Nephron progenitor cell (in vitro differentiated cells): ENCODE measurements at places on chromosomes 1 and 21.
A peak's percentile ranks its signal among the peaks of the same experiment; 100 is the strongest.

DNA sequence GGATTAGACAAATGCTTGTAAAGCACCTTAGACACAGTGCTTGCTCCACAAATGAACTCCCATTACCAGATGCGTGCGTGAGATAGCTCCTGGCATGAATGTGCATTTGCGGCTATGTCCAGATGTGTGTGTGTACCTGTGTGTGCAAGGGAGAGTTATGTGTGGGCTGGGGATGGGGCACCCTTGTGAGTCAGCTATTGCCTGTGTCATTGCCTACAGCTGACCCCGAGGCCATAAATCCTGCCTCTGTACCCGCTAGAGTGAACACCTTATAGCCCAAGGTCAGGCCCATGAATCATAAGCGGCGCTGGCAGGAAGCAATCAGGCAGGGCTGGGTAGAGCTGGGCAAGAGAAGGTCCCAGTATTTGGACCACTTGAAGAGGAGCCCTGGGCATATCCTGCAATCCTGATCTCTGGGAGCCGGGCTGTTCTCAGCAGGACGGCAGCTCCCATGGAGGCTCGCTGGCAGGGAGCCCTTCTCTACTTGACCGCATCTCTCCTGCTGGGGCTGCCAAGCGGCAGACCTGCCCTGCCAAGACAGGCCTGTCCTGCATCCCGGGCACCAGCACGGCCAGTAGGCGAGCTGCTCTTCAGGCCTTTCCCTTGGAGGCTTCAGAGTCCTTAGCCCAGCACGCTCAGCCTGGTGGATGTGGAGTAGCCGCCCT is 86.4 kb downstream of the TMEM53 start:
- peak; percentile 56 for DNase-seq

- DNase-seq, result no peak
Measured at GRCh38 chr1:183845681-183846080, 40.8 kb downstream of the RGL1 start.

DNA sequence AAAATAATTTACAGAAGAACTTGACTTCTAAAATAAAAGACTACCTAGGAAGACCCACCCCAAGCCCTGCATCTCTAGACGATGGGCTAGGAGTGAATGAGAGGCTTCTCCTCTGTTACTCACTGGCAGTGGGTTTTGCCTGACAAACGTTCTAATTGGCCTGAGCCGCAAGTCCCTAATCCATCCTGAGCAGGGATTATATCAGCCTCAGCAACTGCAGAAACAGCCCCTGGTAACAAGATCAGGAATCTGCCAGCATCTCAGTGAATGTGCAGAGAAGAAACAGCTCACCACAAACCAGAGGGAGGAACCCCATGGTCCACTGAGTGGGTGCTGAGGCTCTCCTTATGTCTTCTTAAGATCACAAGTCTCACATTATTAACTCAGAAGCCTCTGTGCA is 240.6 kb downstream of the BRINP2 start:
- DNase-seq, result no peak

DNA sequence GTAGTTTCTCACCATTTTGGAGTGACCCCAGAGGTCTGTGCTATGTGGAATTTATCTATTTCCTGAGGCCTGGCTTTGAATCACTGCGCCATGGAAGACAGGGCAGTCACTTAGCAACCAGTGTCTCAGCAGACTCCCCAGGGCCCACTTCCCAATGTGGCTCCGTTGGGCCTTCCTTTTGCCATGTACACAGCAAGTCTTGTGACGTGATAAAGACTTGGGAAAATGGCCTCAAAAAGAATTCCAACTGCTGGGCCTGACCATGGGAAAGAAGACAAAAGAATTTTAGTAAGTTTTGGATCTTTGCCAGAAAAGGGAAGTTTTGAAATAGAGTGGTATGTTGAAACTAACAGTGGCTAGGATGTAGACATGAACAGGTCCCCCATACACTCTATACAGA is 36.2 kb downstream of the TLR5 start:
- DNase-seq, result peak; percentile 43

DNA sequence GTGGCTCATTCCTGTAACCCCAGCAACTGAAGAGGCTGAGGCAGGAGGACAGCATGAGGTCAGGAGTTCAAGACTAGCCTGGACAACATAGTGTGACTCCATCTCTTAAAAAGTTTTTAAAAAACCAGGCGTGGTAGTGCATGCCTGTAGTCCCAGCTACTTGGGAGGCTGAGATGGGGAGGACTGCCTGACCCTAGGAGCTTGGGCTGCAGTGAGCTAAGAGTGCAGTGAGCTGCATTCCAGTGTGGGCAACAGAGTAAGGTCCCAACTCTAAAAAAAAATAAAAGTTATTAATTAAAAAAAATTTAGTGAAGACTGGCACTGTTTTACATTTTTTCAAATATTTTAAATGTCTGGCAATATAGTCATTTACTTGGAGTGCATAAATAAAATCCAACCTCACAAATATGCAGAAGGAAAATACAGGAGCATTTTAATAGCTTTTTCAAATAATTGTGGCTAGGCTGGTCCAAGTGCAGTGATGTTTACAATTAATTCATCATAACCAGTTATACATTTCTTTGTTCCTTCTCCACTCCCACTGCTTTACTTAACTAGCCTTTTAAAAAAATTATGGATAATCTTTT is 10.8 kb downstream of the ZBTB8OS start:
- no peak for DNase-seq

- DNase-seq, result peak; percentile 49
Measured at GRCh38 chr1:44619261-44619900, 54.9 kb downstream of the TMEM53 start.

- DNase-seq, result no peak
Measured at GRCh38 chr1:228140724-228141225, 696 bp downstream of the GUK1 start.

DNA sequence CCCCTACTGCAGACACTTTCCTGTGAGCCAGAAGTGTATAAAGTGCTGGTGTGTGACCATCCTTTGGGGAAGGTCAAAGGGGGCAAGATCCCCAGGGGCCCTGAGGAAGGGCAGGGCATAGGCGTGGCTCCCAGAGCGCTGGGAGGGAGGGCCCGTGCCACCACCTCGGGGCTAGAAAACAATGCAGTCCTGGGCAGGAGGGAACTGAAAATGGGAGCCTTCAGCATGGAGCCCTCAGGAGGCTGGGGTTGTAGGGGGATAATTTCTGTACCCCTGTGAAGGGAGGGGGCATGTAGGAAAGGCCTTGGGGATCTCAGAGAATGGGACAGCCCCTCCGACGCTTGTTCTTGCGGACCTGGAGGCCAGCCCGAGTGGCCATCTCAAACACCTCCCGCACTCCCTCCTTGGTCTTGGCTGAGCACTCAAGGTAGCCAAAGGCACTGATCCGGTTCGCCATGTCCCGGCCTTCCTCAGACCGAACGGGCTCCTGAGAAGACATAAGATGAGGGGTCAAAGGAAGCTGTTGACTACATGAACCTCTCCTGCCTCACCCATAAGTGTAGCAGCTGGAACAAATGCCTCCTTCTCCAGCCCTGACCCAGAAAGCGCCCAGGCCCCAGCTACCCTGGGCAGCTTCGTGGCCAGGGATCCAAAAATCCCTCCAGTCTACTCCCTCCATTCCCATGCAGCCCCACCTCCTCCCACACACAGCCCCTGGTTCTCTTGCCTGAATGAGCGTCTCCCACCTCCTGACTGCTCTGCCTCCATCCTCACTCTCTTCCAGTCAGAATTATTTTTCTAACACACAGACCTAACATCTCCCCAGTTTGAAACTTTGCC is 5.5 kb downstream of the RHOC start:
- no peak for DNase-seq

GRCh38 chr1:117396074-117396473 is 28.8 kb downstream of the MAN1A2 start:
- no peak for DNase-seq

DNA sequence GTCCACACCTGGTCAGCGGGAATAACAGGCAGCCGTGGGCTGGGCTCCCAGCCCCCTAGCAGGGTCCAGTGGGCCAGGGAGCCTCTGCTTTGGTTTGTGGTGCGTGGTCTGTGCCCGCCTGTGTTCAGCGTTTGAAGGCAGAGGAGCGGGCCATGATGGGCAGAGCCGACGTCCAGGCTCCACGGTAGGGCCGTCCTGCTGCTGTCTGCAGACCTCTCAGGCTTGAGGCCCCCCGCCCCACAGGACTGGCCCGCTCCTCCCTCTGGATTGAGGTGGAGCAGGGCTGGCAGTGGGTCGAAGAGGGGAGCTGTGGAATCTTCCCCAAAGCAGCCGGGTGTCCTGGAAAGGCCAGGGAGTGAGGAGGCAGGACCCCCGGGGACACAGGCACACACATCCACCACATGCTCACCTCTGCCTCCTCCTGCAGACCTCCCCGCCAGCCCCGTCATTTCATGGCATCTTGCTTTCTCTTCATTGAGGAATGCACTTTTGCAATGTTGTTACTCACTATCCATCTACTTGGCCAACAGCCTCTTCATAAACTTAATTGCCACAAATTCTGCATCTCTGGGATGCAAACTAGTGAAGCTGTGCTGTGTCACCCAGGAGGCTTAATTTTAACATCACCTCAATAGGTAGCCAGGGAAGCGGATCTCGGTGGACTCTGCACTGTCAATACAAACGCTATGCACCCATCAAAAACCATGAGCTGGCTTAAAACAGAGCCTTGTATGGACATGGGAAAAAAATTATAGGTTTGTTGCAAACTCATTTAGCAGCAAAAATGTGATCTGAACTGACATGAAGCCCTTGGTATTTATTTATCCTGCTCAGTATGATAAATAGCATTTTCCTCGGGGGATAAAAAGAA is 85.9 kb downstream of the PDE9A start:
- no peak for DNase-seq

GRCh38 chr1:61742620-61743430 is 545 bp downstream of the PATJ start:
- peak; percentile 71 for DNase-seq

GRCh38 chr1:203011582-203011981 is 4.4 kb downstream of the TMEM183A start:
- DNase-seq, result no peak

GRCh38 chr1:1058921-1059493 is 15.1 kb downstream of the RNF223 start:
- DNase-seq, result no peak

DNA sequence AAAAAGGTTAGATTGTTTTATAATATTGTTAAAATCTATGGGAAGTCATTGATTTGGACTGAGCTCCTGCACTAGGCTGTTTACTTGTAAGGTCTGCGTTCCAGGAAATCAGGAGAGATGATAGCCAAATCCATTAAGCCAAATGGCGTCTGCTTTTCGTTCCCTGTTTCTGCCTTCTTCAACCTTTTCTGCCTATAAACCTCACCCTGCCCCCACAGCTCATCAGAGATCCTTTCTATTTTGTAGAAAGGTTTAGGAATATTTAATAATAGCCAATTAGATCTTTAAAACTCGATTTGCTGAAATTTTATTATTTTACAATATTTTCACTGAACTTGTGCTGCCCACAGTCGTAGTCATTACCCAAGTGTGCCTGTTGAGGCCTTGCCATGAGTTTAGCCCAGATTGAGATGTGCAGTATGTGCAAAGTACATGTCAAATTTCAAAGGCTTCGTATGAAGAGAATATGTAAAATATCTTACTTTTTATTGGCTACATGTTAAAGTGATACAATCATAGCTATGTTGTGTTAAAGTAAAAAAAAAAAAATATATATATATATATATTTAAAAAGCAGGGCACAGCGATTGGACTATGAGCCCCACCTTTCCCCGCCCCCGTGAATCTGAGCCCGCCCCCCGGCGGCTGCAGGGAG is 444 bp upstream of the IARS2 start:
- no peak for DNase-seq

DNA sequence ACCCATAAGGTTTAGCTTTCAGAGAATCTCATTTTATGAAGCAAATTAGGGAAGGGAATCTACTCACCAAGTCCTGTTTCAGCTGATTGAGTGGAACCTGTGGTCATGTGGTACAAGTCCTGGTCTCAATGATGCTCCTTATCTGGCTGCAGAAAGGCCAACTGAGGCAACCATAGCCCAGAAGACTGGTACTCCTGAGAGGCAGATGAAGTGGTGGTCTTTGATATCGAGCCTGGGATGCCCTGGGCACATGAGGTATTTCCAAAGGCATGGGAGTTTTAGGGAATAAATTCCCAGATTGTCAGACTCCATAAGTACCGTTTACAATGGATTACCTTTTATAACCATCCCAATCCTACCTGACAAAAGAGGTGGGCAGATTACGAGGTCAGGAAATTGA is 3.3 kb downstream of the MX1 start:
- no peak for DNase-seq

DNA sequence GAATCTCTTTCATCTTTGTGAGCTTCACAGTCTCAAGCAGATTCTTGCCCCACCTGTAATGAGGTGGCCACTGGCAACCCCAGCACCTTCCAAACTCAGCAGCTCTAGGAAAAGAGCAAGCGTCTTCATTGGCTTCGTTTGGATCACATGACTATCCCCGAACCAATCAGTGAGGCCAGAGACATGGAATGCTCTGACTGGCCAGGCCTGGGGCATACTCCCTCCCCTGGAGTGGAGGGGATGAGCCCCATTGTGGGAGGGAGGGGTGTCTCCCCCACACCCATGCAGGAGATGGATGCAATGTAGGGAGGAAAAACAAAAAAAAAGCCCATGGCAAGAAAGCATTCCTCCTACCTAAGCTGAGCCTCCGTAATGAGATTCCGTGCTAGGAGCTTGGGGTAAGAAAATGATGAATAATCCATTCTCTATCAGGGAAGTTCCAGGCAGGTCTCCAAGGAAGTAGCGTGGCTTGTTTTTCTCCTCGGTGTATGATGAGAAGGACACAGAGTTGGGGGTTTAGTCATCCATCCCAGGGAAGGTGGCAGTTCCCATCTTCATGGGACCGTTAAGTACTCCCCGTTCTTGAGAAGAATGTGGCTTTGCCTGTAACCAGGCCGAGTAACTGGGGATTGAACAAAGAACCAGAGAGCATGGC is 32.7 kb downstream of the FHAD1 start:
- no peak for DNase-seq

GRCh38 chr21:14523234-14523633 is 22.9 kb downstream of the SAMSN1 start:
- no peak for DNase-seq

GRCh38 chr1:74426208-74426937 is 86.0 kb downstream of the LRRC53 start:
- DNase-seq, result no peak

- no peak for DNase-seq
Measured at GRCh38 chr1:93598396-93598795, 83.2 kb downstream of the BCAR3 start.

GRCh38 chr21:42179316-42179715 is 39.6 kb upstream of the ABCG1 start:
- DNase-seq, result no peak
